Activated CD8-positive, alpha-beta memory T cell treated with anti-CD3 and anti-CD28 coated beads for 4 hours (primary cell): ENCODE measurements at places on chromosomes 11 and 22.

DNA sequence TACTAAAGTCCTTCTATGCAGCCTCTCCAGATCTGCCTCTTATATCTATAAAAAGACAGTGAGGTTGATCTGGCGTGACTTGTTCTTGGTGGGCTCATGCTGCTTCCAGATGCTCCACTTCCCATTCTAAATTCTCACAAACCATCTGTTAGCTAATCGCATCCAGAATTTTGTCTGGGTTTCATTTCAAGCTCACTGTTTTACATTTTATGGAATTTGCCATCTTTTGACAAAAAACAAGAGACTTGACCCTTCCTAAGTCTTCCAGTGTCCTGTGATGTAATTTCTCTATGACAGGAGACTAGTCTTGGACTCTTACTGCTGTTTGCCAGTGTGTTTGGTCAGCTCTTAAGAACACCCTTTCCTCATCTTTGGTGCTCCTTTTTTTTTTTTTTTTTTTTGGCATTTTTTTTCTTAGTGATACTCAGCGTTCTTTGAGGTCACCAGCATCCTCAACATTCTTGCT, 23.0 kb downstream of the CRKL start:
- DNase-seq = no peak

GRCh38 chr11:79159657-79160450, 281.0 kb downstream of the TENM4 start:
- DNase-seq = no peak

GRCh38 chr11:11476971-11477645, 124.1 kb upstream of the CSNK2A3 start:
- no peak for DNase-seq

DNA sequence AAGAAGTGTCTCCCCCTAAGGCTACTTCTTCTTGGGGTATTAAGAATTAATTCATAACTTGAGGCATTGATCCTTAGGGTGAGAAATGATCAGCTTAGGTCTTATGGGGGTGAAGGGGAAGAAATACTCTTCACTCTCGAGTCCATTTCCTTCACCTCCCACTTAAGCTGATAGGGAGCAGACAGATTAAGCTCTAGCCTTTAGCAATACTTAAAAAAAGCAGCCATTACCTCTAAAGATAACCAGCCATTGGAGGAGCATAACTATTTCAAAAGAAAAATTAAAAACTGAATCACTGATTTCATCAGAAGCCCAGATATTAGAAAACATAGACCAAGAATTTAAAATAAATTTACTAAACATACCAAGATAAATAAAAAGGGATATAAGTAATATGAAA, 60.5 kb downstream of the ENTHD1 start:
- no peak for DNase-seq

GRCh38 chr22:39207141-39208012, 37.4 kb downstream of the PDGFB start:
- DNase-seq = no peak

- no peak for DNase-seq
Observed at GRCh38 chr22:22887621-22888503, at the start of gene IGLL5. Gene IGLL5, plus strand, starts transcription at chr22:22887816. Its CDS starts 238 bp downstream, at chr22:22888054.

GRCh38 chr22:37819105-37819433, 4.1 kb upstream of the GALR3 start:
- no peak for DNase-seq

DNA sequence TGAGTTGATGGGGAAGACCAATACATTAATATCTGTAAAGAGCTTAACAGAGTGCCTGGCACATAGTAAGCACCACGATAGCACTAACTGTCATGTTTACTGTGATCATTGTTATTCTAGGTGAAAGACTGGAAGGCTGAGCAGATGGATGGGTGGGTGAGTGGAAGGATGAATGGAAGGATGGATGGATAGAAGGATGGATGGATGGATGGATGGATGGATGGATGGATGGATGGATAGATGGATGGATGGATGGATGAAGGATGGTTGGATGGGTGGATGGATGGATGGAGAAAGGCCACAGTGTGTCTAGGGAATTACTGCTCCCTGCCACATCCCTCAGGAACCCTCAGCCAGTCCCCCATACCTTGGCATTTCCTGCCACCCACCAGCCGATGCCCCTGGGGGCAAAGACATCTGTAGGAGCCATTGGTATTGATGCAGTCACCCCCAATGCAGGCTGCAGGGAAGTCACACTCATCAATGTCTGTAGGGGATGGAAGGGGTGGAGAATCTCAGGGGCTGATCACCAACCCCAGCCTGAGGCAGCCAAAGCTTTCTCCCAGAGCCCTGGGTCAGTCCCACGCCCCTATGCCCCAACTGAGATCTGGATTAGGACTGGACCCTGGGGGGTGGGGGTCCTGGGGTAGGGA, 15.3 kb downstream of the LTBP3 start:
- no peak for DNase-seq

DNA sequence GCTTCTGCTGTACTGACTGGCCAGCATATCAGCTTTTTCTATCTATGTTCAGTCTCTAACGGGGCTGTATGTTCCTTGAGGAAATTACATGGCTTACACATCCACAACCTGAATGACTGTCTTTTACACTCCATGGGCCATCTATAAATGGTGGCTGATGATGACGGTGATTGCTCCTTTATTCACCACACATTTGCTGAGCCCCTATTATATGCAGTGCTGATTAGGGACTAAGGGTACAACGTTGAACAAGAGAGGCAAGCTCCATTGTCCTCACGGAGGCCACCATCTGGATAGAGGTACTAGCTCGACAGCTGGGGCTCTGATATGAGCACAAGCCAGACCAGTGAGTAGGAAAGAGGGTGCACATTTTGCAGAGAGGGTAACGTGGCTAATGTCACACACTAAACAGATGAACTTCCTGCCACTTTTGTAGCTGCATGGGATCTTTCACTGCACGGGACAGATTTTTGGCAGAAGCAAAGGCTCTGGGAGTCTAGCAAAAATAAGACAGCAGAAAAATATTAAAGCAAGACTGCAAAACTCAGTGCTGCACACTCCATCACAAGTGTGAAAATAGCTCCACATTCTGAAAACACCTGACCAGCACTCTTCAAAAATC, 30.6 kb downstream of the DRD2 start:
- DNase-seq = no peak

GRCh38 chr11:128507936-128508335, 79.4 kb downstream of the ETS1 start:
- no peak for DNase-seq

DNA sequence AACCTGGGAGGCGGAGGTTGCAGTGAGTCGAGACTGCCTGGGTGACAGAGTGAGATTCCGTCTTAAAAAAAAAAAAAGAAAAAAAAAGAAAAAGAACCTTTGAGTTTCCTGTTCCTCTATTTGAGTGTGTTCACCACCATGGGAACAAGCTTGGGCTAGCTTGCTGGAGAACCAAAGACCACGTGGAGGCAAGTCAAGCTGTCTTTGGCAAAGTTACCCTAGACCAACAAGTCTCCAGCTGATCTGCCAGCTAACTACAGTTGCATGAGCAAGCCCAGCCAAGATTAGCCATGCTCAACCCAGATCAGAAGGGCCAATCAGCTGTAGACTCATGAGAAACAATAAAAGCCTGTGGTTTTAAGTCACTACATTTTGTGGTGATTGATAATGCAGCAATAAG, 29.7 kb downstream of the SLN start:
- DNase-seq = no peak

GRCh38 chr11:108511851-108512474, 13.8 kb upstream of the POGLUT3 start:
- DNase-seq = no peak

- DNase-seq = no peak
Observed at GRCh38 chr11:96393753-96394348, 4.0 kb downstream of the JRKL start.

DNA sequence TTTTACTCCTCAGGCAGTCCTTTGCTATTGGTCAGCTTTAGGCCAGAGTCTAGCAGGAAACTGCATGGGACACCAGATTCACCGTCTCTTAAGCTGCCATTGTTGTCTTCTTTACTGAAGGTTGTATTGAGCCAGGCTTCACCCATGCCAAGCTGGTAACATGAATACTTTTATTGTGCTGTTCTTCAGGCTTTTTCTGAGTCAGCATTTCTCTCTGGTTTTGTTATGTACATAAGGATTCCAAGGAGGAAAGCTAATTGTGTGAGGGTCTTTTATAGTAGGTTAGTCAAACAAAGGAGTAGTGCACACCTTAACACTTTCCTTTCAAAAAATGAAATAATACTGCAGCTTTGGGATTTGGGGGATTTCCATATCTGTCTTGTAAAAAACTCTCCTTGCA, 252.8 kb downstream of the JRKL start:
- DNase-seq = no peak

DNA sequence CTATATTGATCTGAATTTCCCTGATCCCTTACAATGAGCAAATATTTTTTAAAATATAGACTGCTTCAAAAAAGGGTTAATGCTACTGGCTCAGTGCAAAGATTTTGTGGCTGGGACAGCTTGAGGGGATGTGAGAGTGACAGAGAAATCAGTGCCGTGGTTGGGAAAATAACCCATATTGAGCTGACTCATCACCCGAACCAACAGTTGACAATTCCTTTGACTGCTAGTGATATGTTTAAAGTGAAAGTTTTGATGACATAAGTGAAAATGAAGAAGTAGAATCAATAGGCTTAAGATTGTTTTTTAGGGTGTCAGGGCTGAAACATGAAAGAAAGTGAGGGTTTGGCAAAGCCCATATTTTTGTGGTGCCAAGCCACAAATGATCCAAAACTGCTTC, 257.1 kb upstream of the TENM4 start:
- DNase-seq = no peak

DNA sequence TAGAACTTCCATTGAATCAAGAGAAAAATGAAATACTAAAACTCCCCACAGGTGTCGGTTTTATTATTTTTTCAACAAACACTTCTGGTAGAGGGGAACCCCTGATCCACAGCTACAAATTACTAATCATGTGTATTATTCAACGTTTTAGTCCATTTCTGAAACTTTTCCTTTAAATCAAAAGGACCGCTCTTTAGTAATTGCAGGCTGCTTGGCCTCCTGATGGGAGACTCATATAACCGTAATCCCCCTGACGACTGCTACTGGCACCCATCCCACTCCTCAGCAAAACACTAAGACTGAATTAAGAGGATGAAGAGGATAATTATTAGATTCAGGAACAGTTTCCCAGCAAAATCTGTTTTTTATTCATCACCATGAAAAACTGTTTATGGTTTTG, 46.4 kb downstream of the PAX6 start:
- DNase-seq = no peak

DNA sequence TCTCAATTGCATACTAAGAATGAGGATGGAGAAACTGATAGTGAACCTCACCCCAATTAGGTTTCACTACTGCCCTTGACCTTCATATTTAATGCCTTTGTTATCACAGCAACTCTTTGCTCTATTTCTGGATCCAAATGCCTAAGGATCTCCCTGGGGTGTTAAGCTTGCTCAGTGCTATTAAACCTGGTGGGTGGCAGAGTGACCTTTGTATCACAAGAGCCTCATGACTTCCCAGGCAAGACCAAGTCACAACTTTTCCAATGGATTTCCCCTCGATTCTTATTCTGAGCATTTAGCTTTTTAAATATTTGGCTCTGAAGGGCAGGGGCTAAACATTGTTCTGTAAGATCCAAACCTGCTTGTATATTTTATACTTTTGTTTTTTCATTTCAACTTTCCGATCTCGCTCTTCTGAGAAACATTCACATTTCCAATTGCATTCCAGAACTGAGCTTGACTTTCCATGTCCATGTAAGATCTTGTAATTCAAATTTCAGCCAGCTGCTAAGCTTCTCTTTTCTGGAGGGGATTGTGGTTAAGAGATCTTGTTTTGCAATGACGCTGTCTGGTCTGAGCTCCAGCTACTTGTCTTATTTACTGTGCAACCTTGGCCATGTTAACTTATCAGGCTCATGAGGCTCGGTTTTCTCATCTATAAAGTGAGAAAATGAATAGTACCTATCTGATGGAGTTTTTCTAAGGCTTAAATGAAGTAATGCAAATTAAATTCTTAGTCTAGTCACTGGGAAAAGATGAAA, 6.4 kb upstream of the EHF start:
- no peak for DNase-seq

DNA sequence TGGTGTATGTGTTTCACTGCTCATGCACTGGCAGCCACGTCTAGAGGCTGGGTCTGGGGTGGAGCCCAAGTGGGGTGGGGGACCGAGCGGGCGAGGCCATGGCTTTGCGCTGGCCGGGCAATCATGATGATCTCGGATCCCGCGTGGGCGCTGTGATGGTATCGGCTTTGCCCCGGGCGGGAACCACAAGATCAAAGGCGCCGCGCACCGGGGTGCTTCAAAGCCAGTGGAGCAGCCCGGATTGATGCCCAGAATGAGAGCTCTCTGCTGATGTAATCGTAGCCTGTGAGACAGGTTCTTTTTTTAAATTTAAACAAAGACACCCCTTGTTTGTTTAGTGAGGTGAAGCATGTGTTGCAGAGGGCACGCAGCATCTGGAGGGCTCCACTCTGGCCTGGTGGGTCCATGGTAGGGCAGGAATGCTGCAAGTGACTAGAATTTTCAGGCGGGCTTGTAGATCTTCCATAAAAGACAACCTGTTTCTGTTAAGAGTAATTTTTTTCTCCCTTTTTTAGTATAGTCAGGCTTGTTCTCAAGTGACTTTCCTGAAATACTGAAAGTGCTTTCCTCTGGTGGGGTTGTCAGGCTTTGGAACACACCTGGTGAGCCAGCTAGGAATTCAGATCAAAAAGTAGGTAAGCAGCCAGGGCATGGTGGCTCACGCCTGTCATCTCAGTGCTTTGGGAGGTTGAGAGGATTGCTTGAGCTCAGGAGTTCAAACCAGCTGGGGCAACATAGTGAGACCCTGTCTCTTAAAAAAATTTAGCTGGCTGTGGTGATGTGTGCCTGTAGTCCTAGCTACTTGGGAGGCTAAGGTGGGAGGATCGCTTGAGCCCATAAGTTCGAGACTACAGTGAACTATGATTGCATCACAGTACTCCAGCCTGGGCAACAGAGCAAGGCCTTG, 40.7 kb downstream of the ZNRF3 start:
- no peak for DNase-seq

- no peak for DNase-seq
Observed at GRCh38 chr11:74676596-74676995, 54.6 kb downstream of the CHRDL2 start.

DNA sequence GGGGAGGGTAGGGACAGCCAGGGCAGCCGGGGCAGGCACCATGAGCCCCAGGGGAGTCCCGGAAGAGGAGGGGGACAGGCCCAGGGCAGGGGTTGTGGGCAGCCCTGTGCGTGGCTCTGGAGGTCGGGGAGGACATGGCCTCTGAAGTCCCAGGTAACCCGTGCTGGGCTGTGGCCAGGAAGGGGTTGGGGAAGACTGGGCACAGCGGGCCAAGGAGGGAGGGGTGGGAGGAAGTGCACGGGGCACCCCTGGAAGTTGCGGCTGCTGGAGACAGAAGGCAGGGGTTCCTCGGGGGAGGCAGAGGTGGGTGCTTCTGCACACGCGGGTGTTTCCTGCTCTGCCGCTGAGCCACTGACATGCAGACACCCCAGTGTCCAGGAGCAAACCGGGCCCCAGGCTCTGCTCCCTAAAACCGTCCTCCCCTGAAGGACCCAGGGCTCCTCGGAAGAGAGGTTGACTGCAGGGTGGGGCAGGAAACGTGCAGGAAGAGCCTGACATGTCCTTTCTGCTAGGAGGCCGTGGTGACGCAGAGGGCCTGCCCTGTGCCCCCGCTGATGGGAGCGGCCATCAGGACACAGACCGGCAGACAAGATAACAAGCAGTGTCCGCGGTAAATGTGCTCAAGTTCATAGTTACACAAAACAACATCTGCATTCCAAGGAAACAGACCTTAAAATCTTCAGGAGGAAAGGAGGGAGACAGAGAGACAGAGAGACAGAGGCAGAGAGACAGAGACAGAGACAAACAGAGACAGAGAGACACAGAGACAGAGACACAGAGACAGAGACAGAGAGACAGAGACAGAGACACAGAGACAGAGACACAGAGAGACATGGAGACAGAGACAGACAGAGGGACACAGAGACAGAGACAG, 5.7 kb downstream of the TNNI2 start:
- peak; percentile 16 for DNase-seq
